ENCODE measurements at places on chromosomes 5 and 9.

- no peak for DNase-seq
These were observed 24.6 kb upstream of the LRRC14B start for GRCh38 chr5:166441-167372.

GRCh38 chr9:119905724-119906123, 536.5 kb upstream of the BRINP1 start:
- DNase-seq, result no peak

GRCh38 chr9:136713550-136713949, 1.2 kb downstream of the DIPK1B start:
- DNase-seq, result no peak

GRCh38 chr5:111227801-111228200, 3.6 kb downstream of the CAMK4 start:
- DNase-seq, result no peak

DNA sequence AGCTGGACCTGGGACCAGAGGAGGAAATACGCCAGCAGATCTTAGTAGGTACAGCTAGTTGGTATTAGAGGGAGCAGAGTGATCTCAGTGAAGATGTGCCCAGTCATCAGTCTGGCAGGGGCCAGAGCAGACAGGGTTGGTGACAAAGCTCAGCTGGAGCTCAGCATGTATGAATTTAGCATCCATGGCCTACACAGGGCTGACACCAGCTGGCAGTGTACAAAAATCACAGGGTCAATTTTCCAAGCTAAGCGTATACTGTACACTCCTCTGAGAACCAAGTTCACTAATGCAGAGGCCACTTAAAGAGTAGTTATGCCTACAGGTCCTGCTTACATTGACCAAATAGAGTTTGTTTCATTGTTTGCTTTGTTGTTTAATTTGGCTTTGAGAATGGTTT, 146.6 kb downstream of the SLC24A2 start:
- no peak for DNase-seq
